ENCODE measurements at places on chromosomes 1 and 21. TPM values are rescaled to one million over a fixed set of nuclear protein-coding genes. Genes with fewer than 3 reads are reported as not detected.

- DNase-seq, result no peak
Observed at GRCh38 chr21:34933609-34934335, 115.3 kb downstream of the RUNX1 start.

GRCh38 chr1:18784482-18784831 lies 75.0 kb downstream of the TAS1R2 start:
- no peak for DNase-seq

GRCh38 chr1:118945489-118945888 lies 42.7 kb downstream of the TBX15 start:
- no peak for DNase-seq

DNA sequence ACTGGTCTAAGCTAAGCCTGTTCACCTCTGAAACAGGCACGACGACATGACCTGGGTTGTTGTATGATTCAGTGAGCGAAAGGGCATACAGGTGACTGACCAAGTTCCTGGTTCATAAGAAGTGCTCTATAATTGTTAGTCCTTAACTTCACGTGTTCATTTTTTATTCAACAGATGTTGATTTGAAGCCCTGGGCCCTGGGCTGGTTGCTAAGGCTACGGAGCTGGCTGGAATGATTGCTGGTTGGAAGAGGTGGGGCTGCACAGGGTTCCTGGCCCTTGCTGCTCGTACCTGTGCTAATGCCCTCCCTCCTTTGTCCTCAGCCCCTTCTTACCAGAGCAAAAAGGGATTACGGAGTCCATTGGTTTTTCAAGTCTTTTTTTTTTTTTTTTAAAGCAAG lies 111.3 kb upstream of the CSF3R start:
- no peak for DNase-seq

The RNU1-3 gene
- total RNA-seq, result 2,678 TPM

The AJAP1 gene
- not detected for total RNA-seq
